AG10803 (cell line): ENCODE measurements at places on chromosomes 1 and 21.

GRCh38 chr1:239814306-239814881 is 277.3 kb upstream of the FMN2 start:
- DNase-seq, result peak; percentile 37

DNA sequence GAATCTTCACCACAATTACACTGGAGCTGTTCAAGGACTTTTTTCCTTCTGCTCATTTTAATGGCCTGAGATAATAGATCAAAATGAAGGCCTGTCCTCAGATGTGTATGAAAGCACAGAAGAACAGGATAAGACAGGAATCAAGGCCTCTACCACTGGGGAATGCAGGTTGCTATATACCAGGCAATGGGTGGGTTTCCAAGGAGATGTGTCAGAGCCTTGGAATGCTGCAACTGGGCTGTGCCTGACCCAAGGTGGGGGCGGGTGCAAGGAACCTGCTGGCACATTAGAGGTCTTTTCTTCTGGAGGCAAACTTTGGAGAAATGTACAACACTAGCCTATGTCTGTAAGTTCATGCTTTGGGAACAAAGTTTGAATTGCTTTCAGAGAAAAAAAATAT is 21.7 kb upstream of the LAMC2 start:
- peak; percentile 62 for DNase-seq

- DNase-seq, result peak; percentile 30
These were observed 48.7 kb upstream of the PRDM2 start for GRCh38 chr1:13651279-13651678.

GRCh38 chr1:209040351-209040750 is 543.2 kb upstream of the CAMK1G start:
- DNase-seq, result no peak

GRCh38 chr1:175095069-175095468 is 27.4 kb downstream of the TNN start:
- no peak for DNase-seq

DNA sequence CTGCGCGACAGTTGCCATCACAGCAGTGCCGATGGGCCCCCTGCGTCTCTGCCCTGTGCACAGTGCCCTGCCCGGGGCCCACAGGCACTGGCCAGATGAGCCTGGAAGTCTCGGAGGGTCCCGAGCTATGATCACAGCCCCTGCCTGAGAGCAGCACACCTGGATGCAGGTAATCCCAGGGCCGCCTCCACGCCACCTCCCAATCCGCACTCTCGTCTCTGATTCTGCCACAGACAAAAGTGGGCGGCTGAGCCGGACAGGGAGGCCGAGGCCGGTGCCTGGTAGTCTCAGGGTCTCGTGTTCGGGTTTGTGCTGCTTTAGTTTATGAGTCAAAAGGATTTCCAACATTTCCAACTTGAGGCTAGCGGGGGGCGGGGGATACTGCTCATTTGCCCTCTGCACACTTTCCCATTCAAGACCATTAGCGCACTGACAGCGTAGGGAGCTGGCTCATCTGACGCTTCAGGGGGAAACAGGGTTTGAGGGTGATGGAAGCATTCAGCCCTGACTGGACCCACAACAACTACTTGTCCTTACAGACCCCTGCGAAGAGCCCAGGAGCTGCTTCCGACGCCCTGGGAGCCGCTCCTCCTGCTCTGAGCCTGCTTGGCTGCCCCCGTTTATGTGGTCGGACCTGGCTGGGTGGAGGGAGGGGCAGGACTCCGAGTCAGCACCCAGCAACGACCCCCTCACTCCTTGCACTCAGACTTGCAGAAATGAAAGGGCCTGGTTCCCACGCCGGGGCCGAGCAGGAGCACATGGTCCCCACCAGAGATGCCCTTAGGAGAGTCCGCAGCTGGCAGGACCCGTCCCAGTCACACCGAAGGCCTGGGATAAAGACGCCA is 1.8 kb upstream of the TTC34 start:
- no peak for DNase-seq

DNA sequence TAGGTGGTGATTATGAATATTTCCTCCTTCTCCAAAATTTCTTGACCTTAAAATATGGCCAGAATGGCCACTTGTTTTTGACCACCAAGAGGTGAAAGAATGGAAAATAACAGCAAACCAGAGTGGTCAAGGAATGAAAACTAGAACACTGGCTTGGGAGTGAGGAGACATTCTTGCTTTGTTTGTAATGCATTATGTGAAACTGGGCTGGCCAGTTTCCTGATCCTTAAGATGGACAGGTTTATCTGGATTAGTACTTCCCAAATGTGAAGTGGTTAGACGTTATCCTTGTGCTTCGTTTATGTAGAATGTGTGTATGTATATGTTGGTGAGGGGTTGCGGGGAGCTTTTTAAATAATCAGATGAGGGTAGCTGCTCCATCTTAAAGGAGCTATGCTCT is 12.8 kb downstream of the PLA2G4A start:
- no peak for DNase-seq

GRCh38 chr1:99370476-99370875 is 106.2 kb downstream of the PLPPR4 start:
- DNase-seq, result no peak

- no peak for DNase-seq
These were observed 477.2 kb downstream of the BRINP3 start for GRCh38 chr1:190000365-190000872.

GRCh38 chr1:214447557-214447871 is 103.9 kb downstream of the PTPN14 start:
- peak; percentile 82 for DNase-seq

GRCh38 chr1:210698661-210699060 is 370.0 kb downstream of the HHAT start:
- DNase-seq, result no peak

GRCh38 chr1:203609979-203610493 is 16.6 kb upstream of the ATP2B4 start:
- no peak for DNase-seq

DNA sequence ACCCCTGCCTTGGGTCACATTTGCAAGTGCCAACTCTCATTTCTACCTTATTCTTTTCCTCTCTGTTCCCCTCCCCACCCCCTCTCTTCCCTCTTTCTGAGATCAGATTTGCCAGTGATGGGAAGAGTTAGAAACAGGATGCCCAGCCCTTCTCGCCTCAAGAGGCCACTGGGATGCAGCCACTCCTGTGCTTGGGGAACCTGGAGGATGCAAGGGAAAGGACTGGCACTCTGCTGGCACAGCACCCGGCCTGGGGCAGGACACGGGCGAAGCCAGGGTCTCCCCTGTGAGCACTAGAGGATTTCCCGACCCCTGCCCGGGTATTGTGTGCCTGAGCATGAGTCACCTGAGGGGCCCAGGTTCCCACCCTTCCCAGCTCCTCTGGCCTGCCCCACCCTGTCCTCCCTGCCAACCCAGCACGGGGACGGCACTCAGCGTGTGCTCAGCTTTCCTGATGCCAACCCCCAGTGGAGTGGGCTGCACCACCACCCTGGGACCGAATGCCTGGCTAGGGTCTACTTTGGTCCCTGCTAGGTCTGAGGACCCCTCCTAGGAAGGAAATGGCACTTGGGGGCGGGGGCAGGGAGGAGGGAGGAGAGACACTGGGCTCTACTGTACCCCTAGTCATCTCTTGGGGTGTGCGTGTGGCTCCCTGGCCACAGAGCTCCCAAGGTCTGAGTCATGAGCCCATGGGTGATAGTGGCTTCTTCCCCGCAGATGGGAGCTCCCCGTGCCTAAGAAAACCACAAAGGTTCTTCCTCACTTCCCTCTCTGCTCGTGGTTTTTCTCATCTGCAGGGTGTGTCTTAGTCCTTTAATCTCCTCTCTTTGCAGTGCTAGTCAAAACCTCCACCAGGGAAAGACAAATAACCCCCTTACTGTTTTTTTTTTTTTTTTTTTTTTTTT is 12.4 kb downstream of the LMNA start:
- peak; percentile 97 for DNase-seq

DNA sequence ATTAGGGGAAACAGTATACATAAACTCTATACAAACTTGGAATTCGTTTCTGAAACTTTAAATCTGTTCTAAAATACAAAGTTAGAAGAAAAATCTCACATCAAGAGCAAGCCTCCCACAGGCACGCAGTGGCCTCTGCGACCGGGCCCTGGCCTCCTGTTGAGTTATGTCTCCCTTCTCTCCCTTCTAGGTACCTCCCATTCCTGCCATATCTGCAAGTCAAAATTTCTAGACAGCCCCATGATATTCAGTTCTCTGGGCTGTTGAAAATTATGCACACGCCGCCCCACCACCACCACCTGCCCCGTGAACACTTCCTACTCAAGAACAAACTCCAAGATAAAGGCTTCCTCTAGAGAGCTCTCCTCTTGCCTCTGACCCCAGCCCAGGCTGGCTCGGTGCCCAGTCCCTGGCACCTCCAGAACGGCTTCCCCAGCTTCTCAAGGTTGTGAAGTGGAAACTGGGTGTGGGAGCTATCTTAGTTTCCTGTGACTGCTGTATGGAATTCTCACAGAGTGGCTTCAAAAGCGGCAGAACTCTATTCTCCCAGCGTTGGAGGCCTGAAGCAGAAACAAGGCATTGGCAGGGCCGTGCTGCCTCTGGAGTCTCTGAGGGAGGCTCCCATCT is 37.7 kb upstream of the LRP8 start:
- DNase-seq, result no peak

- DNase-seq, result no peak
These were observed 55.5 kb upstream of the FAM20B start for GRCh38 chr1:178970184-178970583.

GRCh38 chr1:218459878-218460711 is 115.0 kb downstream of the TGFB2 start:
- DNase-seq, result peak; percentile 92

GRCh38 chr1:22572818-22573217 is 9.5 kb downstream of the EPHA8 start:
- no peak for DNase-seq

GRCh38 chr1:36847186-36847585 is 187.1 kb downstream of the GRIK3 start:
- DNase-seq, result no peak

GRCh38 chr1:156616463-156616862 is 2.8 kb upstream of the HAPLN2 start:
- no peak for DNase-seq

- no peak for DNase-seq
These were observed 5.7 kb downstream of the CATSPERE start for GRCh38 chr1:244466724-244467123.

DNA sequence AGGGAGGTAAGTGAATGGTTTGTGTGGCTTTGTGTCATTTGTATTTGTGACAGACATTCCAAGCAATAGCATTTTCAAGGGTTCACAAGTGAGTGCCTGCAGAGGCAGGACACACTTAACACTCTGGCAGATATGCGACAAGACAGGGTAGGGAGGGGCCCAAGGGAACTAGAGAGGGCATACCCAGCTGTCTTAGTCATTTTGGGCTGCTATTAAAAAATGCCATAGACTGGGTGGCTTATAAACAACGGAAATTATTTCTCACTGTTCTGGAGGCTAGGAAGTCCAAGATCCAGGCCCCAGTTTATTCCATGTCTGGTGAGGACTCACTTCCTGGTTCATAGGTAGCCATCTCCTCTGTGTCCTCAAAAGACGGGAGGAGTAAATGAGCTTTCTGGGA is 137.4 kb downstream of the FGGY start:
- peak; percentile 84 for DNase-seq

- DNase-seq, result no peak
These were observed 133.0 kb downstream of the GPR52 start for GRCh38 chr1:174580801-174581200.

GRCh38 chr1:56396581-56396980 is 182.8 kb downstream of the PLPP3 start:
- DNase-seq, result no peak

- no peak for DNase-seq
These were observed at the start of gene GBP7 for GRCh38 chr1:89175601-89176256. Gene GBP7, minus strand, starts transcription at chr1:89176003. Its CDS starts 4,068 bp downstream, at chr1:89171935.

DNA sequence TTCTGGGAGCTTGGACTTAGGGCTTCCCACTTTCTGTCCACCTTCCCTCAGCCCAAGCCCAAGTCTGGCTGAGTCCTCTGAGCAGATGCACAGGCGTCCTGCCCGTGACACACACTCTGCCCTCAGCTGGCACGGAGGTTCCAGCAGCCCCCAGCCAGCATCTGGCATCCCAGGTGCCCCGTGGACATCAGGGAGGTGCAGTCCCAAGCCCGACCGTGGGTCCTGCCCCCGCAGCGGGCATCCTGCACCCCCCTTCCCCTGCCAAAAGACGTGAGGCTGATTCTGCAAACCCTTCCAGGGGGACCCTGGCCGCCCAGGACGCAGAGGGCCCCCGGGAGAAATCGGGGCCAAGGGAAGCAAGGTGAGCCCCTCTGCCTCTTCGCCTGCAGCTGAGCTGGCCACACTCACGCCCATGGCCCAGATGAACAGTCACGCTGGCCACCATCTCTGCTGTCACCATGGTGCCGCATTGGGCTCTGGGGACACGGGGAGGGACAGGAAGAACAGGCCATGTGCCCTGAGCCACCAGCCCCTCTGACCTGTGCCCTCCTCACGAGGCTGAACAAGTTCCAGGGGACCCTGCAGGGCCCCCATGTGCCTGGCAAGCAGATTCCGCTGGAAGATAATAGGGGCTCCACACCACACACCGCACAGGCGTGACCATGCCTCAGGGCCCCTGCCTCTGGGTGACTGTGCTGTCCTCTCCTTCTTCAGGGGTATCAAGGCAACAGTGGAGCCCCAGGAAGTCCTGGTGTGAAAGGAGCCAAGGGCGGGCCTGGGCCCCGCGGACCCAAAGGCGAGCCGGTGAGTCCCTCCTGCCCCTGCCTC is 20.6 kb downstream of the COL6A2 start:
- DNase-seq, result no peak

DNA sequence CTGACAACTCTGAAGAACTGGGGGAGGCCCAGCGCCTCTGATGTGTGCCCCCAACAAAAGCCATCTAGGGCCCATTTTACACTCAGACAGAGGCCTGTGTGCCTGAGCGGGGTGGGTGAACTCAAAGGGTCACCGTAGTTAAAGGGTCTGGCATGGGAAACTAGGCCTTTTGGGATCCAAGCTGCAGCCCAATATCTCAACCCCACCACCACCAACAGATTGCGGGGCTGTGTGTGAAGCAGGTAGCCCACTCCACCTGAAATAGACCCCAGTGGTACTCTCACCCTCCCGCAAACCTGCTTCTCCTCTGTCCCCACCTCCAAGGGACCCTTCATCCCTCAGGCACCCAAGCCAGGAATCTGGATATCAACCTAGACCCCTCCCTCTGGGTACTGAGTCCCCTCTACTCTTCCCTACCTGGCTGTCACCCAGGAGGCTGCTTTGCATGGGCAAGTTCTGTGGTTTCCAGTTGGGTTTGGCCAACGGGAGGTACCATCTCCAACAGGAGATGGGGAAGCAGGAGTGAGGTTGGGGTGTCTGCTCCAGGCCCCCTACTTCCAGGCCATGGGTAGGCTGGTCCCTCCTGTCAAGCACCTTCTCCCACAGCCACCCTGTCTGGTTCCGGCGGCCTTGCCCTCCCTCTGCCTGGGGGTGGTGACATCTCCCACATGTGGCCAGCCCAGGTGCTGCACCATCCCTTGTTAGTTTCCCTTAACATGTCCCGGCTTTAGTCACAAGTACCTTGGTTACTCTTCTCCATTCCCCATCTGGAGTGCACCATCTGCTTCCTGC is 35.2 kb upstream of the LRP8 start:
- no peak for DNase-seq

DNA sequence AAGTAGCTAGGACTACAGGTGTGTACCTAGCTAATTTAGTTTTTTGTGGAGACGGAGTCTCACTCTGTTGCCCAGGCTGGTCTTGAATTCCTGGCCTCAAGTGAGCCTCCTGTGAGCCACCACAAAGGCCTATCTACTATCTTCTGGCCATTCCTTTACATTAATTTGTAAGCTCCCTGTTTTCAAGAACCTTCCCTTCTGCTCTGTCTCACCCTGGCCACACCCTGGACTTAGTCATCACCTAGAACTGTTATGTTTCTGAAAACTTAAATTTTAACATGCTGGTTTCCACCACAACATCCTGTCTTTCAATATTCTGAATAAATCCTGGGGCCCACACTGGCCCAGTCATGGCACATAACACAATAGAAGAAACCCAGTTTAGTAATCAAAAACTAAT is 4.9 kb upstream of the B4GALT3 start:
- DNase-seq, result peak; percentile 71
